ENCODE measurements at places on chromosomes 2 and 18.

- no peak for DNase-seq
These were observed 167.2 kb upstream of the SERTAD2 start for GRCh38 chr2:64820901-64821300.

DNA sequence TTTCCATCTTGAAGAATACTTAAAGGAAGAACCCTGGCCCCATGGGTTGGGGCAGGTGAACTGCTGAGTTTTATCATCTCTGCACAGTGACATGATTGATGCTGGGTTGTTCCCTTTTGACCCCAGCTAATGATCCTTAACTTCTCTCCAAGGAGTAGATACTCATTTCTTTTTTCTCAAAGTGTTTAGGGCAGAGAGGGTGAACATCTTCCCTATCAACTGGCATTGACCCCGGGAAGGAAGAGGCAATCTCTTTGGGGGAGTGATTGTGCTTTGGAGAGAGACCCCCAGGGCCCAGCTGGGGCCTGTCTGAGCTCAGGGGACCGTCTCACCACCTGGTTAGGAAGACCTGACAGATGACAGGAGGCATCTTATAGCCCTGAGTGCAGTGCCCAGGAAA, 190.6 kb downstream of the FHOD3 start:
- DNase-seq = no peak

GRCh38 chr18:52391810-52392559, 52.0 kb downstream of the DCC start:
- DNase-seq = no peak

GRCh38 chr18:3869848-3870247, 419.9 kb downstream of the TGIF1 start:
- DNase-seq = no peak

DNA sequence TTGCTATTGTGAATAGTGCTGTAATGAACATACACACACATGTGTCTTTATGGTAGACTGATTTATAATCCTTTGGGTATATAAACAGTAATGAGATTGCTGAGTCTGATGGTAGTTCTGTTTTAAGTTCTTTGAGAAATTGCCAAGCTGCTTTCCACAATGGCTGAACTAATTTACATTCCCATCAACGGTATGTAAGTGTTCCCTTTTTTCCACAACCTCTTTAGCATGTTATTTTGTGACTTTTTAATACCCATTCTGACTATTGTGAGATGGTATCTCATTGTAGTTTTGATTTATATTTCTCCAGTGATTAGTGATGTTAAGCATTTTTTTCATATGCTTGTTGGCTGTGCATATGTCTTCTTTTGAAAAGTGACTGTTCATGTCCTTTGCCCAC, 86.7 kb downstream of the TTC27 start:
- no peak for DNase-seq

DNA sequence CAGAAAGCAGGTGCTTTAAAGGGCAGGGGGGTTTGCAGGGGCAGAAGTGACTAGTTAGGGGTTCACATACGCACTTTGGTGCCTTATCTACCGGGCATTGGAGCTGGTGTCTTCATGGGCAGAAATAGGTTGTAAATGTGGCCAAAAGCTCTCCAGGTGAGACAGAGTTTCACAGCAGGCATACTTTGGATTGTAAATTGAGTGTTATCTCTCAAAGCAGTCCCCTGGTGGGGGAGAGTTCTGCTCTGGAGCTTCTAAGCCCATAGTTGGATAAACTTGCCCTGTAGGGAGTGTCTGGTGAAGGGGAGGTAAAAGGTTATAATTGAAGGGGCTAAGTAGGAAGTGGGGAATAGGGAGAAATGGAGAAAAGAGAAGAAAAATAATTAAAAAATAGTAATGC, 43.1 kb downstream of the COL4A3 start:
- DNase-seq = no peak

DNA sequence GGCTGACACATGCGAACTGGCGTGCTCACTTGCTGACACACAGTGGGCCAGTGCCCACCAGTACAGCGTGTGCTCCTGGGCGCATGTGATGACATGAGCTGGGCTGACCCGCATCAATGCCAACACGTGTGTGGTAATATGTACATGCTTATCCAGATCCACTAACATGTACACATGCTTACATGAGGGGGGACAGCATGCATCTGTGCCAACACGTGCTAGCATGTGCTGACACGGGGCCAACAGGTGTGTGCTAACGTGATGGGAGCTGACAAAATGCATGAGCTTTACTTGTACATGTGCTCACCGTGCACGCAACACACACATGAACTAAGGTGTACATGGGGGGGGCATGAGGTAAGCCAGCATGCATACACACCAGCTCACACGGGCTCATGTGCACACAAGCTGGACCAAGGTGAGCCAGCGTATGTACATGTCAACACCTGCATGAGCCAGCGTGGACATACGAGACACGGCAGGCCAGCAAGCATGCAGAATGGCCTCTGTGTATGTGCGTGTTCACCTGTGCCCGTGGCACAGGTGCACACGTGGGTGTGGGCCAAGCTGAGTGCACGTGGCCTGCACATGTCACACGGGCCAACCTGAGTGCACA, 28.5 kb downstream of the GPC1 start:
- no peak for DNase-seq

DNA sequence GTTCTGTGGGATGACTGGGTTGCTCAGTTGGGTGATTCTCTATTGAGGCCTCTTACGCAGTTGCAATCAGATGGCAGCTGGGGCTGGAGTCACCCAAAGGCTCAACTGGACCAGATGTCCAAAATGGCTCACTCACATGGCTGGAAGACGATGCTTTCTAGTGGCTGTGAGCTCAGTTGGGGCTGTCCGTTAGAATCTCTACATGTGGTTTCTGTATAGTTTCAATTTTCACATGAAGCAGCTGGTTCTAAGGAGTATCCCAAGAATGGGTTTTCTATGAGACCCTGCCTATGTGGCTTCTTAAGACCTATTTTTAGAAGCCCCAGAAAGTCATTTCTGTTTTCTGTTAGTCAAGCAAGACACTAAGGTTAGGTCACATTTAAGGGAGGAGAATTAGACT, 4.4 kb downstream of the XRCC5 start:
- no peak for DNase-seq

DNA sequence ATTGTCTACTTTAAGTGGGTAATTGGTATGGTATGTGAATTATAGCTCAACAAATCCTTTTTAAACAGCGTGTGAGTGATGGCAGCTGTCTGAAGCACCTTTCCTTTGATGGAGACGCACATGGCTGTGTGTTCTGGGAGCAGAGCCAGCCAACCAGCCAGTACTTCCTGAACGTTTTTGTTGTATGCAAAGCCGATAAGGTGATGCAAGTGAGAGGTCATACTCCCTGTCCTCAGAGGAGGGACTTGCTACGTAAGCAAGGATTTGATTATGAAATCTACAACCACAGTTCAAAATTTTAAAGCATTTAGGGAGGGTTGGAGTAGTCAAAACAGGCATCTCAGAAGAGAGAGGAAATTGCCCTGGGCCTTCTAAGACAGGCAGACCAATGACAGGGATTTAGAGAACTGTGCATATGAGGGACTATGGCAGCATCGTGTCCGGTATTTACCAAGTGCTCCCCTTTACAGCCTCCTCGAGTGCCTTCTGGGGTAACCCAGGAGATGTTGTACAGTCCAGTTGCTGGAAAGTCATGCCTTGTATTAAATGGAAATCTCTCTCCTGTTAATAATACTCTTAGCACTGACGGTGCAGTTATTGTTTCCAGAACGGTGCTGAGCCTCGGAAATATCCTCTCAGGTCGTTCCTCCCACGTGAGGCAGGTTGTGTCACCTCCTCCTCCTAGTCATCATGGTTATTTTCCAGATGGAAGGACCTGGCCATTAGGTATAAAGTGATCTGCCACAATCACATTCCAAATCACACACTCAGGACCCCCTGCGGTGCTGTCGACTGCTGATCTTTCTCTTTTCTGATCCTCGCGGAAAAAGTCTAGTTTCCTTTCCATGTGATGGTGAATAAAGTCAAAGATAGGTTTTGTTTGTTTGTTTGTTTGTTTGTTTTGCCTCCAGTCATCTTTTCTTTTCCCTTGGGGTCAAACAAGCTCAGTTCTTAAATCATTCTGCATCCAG, 28.4 kb downstream of the ARHGEF4 start:
- no peak for DNase-seq

GRCh38 chr2:20615466-20616241, 35.2 kb downstream of the HS1BP3 start:
- no peak for DNase-seq

- no peak for DNase-seq
These were observed 47.2 kb downstream of the VAPA start for GRCh38 chr18:9961041-9961440.

DNA sequence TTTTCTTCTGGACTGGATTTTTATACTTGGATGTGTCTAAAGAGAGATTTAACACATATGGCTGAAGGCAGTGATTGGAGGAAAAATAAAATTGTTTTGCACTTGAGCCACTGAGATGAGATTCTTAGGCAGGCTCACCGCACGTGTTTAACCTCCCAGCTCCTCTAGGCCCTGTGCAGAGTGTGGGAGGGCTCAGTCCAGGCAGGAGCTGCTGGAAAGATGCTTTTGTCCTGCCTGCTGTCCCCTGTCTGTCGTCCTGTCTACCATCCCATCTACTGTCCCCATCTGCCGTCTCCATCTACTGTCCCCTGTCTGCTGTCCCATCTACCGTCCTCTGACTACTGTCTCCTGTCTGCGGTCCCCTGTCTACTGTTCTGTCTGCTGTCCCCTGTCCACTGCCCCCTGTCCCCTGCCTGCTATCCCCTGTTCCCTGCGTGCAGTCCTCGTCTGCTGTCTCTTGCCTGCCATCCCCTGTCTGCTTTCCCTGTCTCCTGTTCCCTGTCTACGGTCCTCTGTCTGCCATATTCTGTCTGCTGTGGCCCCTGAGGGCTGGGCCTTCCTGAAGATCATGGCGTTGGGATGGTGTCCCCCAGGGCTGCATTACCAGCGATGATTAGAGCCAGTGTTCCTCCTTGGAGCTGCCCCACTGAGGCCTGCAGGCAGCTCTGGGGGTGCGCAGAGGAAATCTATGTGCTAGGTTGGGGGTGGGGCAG, 43.7 kb upstream of the HS6ST1 start:
- no peak for DNase-seq

DNA sequence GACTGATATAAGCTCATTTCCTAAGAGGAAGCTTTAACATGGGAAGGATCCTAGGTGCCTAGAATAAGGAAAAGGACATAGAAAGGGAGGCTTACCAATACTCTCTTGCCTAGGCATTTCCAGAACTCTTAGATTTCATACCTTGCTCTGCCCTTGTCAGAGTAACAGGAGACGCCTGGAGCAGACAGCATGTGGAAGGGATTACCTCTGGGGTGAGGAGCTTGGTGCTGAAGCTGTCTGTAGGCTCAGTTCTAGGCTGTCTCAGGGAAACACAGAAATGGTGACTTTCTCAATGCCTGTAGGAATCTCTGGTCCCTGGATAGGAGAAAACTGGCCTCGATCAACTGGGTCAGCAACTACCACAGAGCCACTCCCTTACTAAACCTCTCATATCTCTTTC, 150.0 kb downstream of the SLC4A3 start:
- DNase-seq = no peak

DNA sequence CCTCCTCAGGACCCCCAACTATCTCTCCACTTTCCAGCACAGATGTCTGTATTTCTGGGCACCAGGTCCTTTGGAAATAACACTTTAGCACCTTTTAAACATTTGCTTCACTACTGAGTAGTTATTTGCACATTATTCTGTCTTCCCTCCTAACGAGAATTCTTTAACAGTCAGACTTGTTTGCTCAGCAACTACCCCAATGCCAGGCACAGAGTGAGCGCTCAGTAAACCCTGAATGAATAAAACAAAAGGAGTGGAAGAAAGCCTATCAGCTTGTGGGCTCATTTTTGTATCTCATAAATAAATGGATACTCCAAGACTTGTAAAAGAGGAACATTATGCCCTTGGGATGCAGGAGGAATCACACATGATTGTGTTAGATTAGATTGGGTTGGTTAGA, 450.4 kb downstream of the TGIF1 start:
- DNase-seq = no peak
